ENCODE measurements at places on chromosomes 2 and 18.

GRCh38 chr2:239927424-239927981, 97.6 kb downstream of the NDUFA10 start:
- no peak for DNase-seq

GRCh38 chr2:160582081-160582480, 88.5 kb upstream of the RBMS1 start:
- no peak for DNase-seq

GRCh38 chr2:190554357-190555006, 20.0 kb upstream of the NEMP2 start:
- DNase-seq: no peak

DNA sequence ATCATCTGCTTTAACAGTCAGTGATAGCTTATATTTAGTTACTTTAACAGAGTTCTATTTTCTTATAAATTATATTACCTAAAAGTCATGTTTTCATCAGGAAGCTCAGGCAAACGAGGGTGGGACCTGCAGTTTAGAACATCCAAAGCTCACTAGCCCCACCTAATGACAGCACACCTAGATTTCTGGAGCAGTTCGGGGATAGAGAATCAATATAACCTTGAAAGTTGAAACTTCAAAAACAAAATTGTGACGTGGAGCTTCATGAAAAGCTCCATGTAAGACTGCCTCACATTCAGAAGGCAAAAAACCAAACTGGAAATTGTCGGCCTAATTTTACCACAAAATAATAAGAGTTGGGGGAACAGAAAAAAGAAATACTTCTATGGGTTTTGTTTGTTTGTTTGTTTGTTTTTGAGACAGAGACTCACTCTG, 185.9 kb upstream of the CCDC150 start:
- peak; percentile 68 for DNase-seq

Data from naive thymus-derived CD8-positive, alpha-beta T cell (primary cell).